Stimulated activated CD8-positive, alpha-beta memory T cell treated with anti-CD3 and anti-CD28 coated beads, Interleukin-12 subunit alpha, Interleukin-12 subunit beta, amount 100 ng/mL, for 1 hour (primary cell): ENCODE measurements at places on chromosomes 7 and 10.

- no peak for DNase-seq
Measured at GRCh38 chr7:94049615-94050014, 45.5 kb upstream of the BET1 start.

DNA sequence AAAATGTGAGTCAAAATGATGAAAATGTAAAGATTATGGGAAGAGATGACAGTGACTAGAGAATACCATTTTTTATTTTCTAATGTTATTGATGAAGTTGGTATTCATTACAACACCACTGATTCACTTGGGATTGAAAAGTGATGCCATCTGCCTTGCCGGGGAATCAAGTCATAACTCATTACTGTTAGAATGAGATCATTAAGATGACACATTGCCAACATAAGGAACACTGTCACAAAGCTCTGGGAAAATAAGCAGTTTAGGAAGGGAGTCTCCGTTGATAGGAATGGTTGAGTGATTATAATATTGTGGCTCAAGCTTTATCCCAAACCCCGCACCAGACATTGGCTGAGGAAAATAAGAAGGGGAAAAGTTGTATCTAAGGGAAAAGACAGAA is 121.5 kb upstream of the PLPP4 start:
- no peak for DNase-seq

DNA sequence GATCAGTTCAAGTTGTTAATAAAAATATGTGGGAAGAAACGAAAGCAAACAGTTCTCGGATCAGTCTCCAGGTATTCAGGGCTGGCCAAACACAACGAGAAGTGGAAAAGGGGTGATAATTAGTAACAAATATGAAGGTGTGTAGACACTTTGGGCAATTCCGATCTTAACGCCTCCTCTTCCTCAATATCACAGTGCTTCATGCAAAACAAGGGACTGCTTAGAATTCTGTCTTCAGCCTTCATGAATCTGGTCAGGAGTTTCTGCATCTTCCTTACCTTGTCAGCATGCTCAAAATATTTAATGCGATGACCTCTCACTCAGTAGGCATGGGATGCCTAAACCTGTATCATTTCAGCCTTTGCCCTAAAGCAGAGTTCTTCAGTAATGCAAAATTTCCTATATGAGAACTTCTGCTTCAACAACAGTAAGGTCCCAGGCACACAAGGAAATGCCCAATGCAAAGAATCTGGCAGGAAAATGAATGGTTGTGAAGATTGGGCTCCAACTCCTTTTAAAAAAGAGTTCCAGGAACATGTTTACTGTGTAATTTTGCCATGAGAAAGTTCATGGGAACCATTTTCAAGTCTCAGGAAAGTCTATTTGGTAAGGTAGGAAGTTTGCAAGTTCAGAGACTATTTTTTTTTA is 23.4 kb upstream of the VAX1 start:
- DNase-seq, result no peak

DNA sequence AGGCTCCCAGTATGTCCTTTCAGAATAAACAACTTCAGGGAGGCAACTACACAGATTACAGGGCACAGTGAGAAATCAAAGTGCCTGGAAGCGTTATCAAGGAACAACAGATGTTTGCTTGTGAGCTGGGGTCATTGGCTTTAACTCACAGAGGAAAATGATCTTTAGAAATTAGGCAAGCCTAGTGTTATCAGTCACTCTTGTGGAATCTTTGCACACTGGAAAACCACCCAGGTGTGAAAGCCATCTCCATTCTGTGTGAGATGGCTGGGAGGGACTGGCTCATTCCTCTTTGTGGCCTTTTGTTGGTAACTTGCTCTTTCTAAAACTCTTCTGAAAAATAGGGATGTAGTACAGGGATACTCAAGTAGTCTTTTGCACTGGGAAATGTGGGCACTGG is 716.0 kb downstream of the XPNPEP1 start:
- no peak for DNase-seq

DNA sequence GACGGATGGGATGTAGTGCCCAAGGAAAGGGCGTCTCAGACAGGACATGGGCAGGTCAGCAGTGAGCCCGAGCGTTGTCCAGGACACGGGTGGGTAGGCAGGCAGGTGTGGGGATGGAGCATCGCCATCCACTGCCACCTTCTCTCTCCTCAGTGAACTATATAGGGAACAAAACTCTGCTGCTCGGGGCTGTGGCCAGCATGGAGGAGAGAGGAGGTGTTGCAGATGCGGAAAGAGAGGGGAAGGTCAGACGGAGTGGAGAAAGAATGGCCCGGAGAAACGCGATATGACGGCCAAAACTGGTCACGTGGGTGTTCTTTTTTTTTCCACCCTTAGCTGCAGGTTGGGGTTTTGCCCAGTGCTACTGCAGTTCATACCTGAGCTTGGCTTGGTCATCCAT is 71.2 kb downstream of the GRID1 start:
- no peak for DNase-seq

- no peak for DNase-seq
Measured at GRCh38 chr10:16992611-16993119, 136.9 kb downstream of the CUBN start.

GRCh38 chr7:126411821-126412383 is 840.8 kb downstream of the GRM8 start:
- no peak for DNase-seq

- no peak for DNase-seq
Measured at GRCh38 chr10:128694168-128694850, 568.1 kb upstream of the MKI67 start.

DNA sequence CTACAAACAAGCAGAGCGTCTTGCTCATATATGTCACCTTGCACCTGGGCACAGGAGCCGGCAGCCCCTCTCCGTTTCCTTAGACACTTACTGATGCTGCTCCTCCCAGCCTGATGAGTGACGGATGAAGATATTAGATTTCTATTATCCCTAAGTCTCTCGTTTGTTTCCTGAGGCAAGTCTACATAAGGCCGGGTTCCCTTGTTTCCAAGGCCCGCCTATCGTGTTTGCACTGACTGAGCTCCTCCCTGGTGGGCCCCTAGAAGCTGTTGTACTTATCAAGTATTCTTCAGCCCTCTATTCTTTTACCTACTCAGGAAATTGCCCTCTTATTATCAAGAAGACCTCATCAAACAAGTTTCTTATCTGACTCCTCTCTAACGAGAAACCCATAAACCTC is 18.5 kb downstream of the SH3PXD2A start:
- DNase-seq, result no peak

DNA sequence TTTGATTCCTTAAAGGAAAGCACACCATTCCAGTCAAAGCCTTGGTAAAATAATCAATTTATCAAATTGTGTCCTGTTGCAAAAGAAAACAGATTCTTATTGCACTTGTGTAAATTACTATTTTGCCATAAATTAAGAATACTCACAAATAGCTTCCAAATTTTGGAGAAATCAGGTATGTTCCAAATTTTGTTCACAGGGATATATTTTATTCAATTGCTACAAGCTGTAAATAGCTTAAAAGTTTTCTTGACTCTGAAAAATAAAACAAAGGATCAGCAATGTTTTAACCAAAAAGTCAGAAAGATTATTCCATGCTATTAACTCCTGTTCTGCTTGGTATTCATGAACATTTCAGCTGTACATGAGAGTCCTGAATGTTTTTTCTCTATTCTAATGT is 47.4 kb upstream of the CHST3 start:
- DNase-seq, result no peak

GRCh38 chr10:131049016-131049415 is 262.5 kb downstream of the TCERG1L start:
- no peak for DNase-seq

- DNase-seq, result no peak
Measured at GRCh38 chr7:10257438-10257837, 716.2 kb upstream of the PHF14 start.

DNA sequence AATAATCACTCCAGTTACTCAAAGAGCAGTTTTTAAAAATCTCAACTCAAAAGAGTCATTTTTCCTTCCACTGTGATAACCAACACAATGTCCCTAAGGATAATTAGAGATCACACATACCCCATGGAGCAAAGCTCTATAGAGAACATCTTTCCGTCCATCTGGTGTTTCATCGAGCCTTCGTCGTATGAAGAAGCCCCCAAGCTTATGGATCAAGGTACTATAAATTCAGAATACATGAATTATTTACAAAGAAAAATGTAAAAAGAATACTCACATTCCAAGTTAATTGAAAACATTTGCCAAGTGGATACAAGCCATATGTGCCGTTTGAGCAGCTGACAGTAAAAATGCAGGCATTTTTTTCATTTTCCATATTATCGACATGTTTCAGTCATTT is 14.8 kb downstream of the GPAM start:
- no peak for DNase-seq
